ENCODE measurements at places on chromosomes 1 and 21.

DNA sequence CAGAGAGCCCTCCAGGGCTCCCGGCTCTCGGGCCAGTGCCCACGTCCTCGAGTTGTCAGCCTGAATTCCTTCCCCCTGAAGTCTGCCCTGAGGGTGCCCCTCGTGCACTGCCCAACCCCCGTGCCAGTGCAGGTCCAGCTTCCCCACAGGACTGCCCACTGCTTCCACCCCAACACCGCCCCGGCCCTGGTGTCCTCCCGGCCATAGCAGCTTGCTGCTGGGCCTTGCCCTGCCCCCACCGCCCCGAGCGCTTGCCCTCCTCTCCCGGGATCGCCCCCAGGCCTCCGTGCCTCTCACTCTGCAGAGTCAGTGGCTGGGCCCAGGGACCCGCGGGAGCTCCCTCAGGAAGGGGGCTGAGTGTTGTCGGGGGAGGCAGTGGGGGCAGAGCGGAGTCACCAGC, 24.1 kb upstream of the ARHGEF16 start:
- DNase-seq, result no peak

DNA sequence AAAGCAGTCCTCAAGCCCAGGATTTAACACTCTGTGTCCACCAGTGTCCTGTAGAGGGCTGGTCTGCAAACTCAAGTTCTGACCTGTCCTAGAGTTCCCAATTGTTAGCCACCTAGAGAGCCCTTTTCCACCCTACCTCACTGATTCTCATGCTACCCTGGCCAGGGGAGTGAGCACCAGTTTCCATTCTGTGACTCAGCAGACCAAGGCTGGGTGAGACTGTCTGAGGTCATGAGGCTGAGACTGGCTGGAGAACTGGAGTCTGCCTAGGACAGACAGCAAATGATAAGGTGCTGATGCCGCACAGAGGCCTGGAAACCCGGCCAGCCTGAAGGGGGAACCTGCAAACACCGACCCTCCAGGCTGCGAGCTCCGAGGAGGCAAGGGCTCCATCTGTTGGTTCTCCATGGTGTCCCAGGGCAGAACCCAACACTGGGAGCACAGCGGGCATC, 13.7 kb downstream of the GLIS1 start:
- no peak for DNase-seq

DNA sequence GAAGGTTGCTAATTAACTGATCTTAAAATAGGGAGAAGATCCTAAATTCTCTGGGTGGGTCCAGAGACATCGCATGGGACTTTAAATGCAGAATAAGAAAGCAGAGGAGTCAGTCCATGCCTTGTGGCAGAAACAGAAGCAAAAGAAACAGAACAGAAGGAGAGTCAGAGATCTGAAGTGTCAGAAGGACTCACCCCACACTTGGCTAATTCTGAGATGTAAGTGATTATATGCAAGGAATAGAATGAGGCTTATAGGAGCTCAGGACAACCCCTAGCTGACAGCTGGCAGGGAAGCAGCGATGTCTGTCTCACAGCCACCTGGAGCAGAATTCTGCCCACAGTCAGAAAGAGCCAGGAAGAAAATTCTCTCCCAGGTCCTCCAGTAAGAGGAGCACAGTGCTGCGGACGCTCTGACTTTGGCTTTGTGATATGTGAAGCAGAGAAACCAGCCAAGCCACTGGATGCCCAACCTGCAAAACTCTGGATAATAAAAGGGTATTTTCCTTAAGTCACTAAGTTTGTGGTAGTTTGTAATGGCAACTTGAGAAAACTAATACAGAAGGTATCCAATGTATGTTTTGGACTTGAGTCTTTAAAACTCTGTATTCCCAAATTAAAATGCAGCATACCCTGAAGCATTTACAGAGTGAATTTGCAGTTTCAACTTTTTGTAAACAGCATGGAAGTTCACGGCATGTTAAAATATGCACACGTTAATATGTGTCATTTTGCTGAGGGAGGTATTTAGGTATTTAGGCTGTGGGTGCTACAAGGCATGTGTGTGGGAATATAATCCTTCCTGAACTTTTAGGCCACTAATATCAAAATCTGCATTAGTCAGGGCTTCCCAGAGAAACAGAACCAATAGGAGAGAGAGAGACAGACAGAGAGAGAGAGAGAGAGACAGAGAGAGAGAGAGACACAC, 388.5 kb downstream of the PCP4 start:
- no peak for DNase-seq

DNA sequence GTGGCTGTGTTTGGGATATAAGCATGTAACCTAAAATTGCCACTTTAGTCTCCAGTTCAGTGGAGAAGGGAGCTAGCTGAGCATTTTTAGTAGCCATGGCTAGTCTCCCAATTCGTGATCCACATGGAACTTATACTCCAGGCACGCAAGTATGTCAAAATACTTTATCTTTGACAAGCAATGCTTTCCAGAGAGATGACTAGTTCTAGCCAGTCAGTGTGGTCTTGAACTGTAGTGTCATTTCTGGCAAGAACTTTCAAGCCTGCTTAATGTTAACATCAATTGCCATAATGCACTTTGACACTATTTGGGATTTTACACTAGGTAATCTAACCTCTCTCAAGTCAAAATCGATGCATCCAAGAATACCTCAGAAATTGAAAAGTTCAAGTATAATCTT, 660.0 kb downstream of the PTPRC start:
- no peak for DNase-seq

DNA sequence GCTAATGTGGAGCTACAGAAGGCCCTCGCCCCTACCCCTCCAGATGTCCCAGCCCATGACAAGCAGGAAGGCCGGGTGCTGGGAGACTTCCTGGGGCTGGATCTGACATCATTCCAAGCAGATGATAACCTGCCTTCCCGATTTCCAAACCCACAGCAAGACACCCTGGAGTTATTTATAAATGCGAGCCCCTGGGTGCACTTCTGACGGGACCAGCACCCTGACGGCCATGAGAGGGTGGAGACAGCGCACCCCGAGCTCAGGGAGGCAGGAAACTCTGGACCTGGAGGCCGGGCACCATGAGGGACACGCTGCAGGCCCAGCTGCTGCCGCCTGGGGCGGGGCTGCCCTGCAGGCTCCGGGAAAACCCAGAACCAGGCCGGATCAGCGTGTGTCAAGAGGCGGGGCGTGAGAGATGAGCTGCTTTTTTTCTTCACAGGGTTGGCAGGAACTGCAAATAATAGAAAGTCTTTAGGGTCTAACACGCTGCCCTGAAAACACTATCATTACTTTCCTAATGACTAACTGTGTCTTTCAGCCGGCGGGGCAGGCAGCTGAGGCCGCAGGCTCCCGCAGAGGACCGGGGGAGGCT, 2.5 kb upstream of the PCBP3 start:
- DNase-seq, result no peak

- no peak for DNase-seq
Observed at GRCh38 chr1:247290576-247290975, 34.7 kb downstream of the VN1R5 start.

GRCh38 chr1:82503822-82504221, 703.1 kb downstream of the ADGRL2 start:
- DNase-seq, result no peak

DNA sequence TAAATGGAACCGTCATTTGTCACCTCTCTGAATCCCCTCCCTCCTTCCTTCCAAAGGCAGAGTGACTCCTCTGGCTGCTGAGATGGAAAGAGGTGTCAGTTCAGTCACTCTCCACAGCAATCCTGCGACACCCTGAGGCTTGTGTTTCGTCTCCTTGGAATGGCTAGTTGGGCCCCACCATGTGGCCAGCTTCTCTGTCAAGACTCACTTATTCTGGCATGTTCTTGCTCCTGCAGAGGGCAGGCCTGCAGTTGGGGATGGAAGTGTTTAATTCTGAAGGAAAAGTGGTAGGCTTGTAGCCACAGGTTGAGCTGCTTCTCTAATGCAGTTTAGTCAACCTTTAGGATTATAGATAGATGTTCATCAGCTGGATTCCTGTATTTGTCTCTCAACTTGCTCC, 149.6 kb downstream of the LMO4 start:
- DNase-seq, result peak; percentile 12

GRCh38 chr1:161238039-161238473, at the start of gene NR1I3:
Gene NR1I3, minus strand, starts transcription at chr1:161238203. Its CDS starts 1,638 bp downstream, at chr1:161236565.
- peak; percentile 94 for DNase-seq

GRCh38 chr1:214551436-214552173, at the start of gene PTPN14:
Gene PTPN14, minus strand, starts transcription at chr1:214551602. Its CDS starts 86,799 bp downstream, at chr1:214464803.
- DNase-seq, result peak; percentile 96

- no peak for DNase-seq
Observed at GRCh38 chr1:155889566-155889965, 21.6 kb downstream of the RIT1 start.

DNA sequence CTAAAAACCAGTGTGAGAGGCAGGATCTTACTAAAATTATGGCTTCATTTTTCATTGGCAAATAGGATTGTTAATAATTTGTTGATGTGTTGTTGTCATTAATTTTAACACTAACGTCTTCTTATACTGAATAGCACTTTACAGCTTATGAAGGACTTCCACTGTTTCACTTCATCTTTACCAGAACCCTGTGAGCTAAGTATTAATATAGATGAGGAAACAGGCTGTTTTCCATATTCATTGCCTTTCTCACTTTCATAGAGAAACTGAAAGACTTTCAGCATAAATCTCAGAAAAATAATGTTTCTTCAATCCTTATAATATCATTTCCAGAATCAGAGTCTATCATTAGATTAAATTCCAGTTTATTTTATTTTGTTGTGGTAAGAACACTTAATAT, 8.5 kb downstream of the MAP10 start:
- no peak for DNase-seq

DNA sequence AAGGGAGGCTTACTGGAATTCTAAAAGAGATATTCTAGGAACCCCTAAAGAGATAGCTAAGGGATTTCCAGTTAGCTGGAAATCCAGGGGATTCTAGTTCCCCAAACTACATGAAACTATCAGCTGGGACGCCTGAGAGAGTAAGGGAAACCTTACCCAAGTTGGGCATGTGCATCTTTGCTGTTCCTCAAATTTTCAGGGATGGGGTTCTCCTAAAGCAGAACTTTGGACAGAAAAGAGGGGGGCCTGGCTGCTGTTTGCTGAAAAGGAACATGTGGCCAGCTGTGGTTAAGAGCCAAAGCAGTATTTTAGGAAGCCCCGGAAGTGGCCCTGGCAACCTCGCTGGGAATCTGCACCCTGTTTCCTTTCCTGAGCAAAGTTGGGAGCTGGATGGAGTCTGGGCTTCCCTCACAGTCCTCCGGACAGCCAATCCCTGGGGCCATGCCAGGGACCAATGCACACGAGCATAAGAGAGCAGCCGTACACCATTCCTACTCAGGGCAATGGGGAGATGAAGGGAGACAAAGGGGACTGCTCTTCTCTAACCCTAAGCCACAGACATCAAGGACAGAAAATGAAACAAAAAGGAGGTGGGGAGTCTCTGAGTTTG, 154.3 kb downstream of the PLXNA2 start:
- DNase-seq, result no peak

- DNase-seq, result no peak
Observed at GRCh38 chr21:23955135-23955843, 1652.0 kb downstream of the MRPL39 start.

GRCh38 chr21:15521644-15522001, 208.2 kb upstream of the USP25 start:
- no peak for DNase-seq

DNA sequence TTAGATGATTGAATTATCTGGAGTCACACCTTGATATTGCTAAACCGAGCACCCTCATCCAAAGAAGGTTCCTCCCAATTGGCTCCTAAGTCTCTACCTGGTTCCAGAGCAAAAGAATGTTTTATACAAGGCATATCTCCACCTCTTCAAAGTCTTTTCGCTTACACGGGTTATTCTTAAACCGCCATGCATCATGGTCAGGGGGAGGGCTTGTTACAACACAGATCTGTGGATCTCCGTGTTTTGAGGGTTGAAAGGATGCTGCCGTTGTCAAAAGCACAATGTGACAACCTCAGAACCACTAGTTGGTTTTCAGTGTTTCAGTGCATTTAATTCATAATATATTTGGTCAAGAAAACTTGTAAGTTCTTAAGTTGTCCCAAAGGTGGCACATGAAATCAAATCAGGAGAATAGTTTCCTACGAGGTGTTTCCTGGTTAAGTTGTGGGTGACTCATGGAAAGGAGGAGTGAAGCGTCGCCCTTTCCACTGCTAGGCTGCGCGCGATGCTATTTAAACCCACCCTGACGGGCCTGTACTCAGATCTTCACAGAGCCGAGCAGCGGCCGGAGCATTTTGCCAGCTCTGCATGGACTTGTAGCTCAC, 1531.6 kb upstream of the TPTE start:
- DNase-seq, result no peak

All from large intestine (tissue), 12 donors.